ENCODE measurements at places on chromosomes 12 and 14.

DNA sequence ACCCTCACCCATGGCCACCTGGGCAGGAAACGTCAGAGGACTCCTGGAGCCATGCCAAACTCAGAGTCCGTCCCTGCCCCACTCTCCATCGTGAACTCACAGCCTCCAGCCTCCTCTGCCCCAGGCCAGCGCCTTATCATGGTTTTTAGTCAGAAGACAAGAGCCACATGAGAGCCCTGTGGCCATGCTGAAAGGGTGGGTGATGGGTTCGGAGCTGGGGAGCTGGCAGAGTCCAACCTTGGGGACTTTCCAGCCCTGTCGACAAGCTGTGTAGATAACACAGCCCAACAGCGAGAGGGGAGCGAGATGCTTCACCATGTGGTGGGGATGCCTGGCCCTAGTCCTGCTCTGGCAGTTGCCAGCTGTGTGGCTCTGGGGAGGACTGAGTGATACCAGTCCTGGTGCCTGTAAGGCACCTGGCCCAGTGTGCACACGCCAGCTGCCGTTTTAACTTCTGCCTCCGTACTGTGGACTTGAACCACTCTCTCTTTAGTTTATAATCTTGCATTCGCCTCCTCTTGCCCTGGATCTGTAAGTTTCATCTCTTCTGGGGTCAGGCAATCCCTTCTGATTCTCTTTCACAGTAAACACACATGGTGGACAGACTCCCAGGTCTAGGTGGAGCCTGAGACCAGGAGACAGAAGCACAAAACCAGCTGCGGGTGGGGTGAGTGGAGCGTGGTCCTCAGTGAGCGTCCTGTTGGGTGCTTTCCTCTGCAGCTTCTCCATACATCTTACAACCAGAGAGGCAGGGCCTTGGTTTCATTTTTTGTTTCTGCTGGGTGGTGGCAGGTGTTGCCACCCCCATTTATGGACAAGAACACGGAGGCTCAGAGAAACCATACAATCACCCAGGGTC lies 55.3 kb downstream of the RIN3 start:
- no peak for DNase-seq

GRCh38 chr14:92792885-92793284 lies 1.2 kb upstream of the GOLGA5 start:
- peak; percentile 38 for DNase-seq

GRCh38 chr12:93823616-93824391 lies 146.6 kb downstream of the CRADD start:
- peak; percentile 47 for DNase-seq

- peak; percentile 10 for DNase-seq
These were observed 27.7 kb downstream of the DIO3 start for GRCh38 chr14:101588990-101589389.

DNA sequence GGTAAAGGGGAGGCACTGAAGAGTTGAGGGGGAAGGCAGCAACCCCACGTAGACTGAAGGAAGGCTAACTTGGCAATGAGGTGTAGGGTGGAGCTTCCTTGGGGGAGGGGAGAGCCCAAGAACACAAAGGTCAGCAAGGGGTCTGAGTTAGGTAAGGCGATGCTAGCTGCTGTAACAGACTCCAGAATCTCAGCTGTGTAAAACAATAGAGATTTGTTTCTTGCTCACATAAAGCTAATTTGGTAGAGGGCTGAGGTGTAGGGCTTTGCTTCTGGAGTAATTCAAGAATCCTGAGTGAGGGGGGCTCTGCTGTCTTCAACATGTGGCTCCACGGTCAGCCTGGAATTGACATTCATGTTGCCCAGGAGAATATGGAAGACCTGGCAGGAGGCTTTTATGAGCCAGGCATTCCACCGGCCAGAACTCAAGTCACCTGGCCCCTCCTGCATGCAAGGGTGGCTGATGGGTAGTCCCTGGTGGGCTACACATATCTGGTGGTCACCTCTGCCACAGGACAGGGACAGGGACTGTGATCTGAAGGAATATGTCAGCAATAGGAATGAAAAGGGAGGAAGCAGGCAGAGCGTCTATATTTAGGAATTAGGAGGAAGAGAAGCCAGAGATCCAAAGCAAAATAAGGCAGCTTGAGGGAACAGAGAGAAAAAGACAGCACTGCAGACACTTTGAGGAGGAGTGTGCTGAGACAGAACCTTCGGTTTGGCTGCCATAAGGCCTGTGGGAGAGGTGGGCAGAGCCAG lies 153.7 kb downstream of the ZFP36L1 start:
- no peak for DNase-seq

- DNase-seq: no peak
These were observed 4.9 kb downstream of the WSB2 start for GRCh38 chr12:118055865-118056773.

- no peak for DNase-seq
These were observed 7.4 kb downstream of the PAPOLA start for GRCh38 chr14:96509457-96510090.

GRCh38 chr12:109544955-109545531 lies 28.3 kb downstream of the MMAB start:
- DNase-seq: no peak

- DNase-seq: no peak
These were observed 177.0 kb upstream of the CNTN1 start for GRCh38 chr12:40515041-40515816.

GRCh38 chr12:118425364-118425763 lies 49.0 kb downstream of the SUDS3 start:
- DNase-seq: no peak

DNA sequence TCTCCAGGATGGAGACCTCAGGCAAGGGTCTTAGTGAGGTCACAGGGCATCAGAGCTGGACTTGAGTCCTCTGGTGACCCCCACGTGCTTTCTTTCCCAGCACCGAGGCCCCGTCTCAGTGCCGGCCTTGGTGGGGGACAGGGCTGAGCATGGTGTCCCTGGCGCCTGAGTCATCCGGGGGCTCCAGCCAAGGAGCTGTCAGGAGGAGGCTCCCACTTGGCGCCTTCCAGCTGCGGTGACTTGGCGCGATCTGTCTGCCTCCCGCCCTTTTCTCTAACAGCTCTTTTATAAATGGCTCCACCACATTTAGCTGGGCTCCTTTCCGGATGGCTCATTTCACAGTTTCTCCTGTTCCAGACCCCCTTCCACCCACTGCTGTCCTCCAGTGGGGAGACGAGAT lies 60.4 kb downstream of the PRMT8 start:
- DNase-seq: no peak

DNA sequence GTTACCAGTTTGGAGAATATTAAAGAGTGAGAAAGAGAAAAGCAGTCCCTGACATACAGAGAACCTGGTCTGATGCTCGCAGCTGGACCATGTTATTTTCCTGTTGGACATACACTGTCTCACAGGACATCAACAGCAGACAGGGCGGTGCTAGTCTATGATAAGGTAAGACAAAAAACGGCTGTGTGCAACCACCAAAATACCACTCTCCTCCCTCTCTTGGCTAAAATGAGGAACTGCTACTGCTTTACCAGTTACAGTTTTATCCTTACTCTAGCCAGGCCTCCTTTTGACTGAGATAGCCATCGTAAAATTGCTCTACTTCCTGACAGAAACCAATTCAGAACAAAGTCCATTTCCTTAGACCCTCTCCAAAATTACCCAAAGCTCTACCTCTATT lies 47.0 kb upstream of the ERGIC2 start:
- DNase-seq: no peak

DNA sequence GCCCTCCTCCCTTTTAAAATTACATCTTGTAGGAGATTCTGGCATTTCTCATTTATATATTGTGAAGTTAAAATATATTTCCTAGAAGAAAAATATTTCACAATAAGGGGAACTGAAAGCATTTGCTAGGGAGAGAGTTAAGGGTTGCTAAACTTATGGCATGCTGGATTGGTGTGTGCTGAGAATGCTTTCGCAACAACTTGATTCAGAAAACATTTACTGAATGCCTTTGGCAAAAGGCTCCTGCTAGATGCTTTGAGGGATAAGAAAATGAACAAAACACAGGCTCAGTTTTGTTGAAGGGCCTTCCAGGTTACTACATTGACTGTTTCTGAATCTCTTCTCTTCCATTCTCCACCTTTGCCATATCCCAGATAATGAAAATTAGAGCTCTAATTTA lies 67.5 kb downstream of the DIP2B start:
- peak; percentile 98 for DNase-seq

DNA sequence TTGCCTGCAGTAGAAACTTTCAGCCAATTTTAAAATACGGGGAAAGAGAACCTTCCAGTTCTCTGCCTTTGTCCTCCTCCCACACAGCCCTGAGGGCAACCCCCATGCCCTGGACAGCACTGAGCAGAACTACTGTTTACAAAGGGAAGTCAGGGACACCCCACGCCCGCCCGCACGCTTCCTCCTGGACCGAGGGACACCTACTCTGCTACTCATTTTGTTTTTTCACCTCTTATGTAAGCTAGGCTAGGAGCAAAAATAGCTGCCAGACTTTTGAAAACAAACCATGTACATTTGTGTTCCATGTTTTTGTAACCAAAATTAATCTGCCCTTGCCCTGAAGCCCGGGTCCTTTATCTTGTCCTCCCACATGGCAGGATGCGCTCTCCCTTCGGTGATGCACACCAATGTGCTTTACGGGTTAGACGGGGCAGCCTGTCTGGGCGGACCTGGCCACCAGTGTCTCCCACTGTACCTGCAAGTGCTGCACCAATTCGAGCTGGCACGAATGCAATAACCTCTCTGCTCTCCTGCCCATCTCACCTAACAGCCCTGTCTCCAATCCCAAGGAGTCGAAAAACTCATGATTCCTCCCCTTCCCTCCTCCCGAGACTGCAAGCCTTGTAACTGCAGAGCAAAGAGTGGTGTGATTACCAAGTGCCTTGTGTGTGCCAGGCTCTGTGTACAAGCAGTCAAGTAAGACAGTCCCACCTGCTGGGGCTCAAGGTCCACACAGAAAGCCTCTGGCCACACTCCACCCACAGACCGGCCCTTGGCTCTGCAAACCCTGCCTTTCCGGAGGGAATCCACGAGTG lies 85.2 kb downstream of the CCDC88C start:
- DNase-seq: no peak

DNA sequence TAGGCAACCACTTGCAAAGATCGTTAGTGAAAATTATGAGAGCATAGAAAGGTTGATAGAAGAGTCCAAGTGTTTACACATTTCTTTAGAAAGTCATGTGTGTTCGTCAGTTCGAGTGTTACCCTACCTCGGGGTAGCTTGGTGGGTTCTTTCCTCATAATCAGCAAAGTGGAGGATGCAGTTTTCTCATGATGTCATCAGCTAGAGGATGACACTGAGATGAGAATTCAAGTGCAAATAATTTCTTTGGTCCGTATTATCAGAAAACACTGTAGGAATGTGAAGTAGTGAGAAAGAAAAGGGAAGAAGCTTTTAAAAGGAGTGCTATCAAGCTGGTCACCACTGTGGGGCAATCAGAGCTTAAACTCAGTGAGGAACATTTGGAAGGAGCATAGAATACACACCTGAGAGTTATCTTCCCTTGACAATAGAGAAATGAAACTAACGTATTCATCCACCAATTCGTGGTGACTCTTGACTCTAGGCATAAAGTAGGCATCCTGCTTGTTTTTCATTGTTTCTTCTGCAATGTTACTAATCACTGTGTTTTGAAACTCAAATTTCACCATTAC lies 1340.9 kb upstream of the TMEM132C start:
- no peak for DNase-seq

DNA sequence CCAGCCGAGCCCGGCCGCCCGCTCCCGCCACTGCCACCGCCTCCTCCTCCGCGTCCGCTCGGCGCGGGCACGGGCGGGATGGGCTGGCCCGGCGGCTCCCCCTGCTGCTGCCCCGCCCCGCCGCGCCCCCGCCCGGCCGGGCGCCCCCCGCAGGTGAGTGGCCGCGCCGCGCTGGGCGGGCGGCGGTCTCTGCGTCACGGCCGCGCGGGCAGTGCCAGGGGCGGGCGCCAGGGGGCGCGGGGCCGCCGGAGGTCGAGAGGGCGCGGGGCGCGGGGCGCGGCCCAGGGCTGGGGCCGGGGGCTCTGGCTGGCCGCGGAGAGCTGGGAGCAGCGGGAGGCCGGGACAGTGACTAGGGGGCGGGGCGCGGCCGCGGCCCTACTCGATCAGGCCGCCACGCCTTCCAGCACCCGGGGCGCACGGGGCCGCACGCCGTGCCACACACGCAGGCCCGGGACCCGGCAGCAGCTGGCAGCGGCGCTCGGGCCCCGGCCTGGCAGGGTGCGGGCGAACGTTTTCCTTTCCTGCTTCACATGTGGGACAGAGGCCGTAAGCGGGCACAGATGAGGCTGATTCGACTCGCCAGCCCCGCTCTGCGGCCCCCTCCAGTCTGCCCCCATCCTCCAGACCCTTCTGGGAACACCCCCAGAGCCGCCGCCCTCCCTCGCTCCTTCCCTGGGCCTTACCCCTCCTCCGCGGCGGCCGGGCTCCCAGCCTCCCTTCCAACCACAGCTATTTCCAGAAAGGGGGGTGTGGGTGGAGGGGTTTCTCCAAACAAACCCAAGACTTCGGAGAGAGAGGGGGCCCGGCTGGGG lies 2.4 kb upstream of the TNS2 start:
- peak; percentile 73 for DNase-seq

DNA sequence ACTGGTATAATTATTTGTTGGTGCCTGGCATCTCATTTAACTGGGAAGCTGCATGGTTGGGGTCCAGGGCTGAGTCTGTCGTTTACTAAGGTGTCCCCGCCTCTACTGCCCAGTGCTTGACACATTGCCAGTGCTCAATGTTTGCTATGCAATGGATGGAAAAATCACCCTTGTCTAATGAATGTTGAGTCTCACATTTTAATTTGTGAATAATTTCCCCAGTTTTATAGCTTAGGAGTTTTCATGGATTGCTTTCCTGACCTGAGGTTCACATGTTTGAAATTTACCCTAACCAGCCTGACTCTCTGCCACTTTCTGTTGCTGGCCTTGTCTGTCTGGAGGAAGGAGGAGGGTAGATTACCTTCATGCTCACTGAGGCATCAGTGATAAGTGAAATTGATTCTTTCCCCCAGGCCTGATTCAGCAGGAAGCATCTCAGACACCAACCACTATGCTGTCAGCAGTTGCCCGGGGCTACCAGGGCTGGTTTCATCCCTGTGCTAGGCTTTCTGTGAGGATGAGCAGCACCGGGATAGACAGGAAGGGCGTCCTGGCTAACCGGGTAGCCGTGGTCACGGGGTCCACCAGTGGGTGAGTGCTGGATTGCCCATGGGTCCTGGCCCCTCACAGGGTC lies 2.4 kb downstream of the DHRS2 start:
- DNase-seq: no peak

GRCh38 chr14:64807551-64807950 lies 72.2 kb downstream of the SPTB start:
- DNase-seq: no peak

- DNase-seq: peak; percentile 26
These were observed 70.3 kb downstream of the ACTN1 start for GRCh38 chr14:68908803-68909202.

DNA sequence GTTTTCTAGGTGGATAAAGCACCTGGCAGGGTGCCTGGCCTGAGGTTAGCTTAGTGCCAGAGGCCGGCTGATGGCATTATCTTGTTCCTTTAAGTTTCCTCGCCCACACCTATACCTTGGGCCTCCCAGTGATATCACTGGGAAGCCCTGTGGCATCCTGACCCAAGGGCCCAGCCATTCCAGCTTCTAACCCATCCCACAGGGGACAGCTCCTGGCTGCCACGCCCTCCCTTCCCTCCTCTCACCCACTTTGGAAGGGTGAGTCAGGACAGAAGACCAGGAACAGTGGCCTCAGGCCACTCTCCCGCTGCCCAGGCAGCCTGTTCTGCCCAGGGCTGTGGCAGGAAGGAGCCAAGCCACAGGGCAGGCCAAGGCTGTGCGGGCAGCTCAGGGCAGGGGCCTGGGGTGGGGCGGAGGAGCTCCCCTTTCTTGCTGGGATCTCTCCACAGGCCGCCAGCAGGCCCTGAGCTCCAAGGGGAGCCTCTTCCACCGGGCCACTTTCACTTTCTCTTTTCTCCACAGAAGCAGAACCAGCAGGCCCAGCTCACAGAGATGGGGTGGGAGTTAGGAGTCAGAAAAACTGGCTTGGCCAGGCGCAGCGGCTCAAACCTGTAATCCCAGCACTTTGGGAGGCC lies 75.1 kb downstream of the IRF2BPL start:
- DNase-seq: peak; percentile 80

Data from amniotic epithelial cell (primary cell).